GM03348 (cell line): ENCODE measurements at places on chromosomes 6 and 20.
A peak's percentile ranks its signal among the peaks of the same experiment; 100 is the strongest.

DNA sequence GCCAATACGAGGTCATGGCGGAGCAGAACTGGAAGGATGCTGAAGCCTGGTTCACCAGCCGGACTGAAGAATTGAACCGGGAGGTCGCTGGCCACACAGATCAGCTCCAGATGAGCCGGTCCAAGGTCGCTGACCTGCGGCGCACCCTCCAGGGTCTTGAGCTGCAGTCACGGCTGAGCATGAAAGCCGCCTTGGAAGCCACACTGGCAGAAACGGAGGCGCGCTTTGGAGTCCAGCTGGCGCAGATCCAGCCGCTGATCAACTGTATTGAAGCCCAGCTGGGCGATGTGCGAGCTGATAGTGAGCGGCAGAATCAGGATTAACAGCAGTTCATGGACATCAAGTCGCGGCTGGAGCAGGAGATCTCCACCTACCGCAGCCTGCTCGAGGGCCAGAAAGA, 296.9 kb downstream of the OGFRL1 start:
- no peak for DNase-seq

DNA sequence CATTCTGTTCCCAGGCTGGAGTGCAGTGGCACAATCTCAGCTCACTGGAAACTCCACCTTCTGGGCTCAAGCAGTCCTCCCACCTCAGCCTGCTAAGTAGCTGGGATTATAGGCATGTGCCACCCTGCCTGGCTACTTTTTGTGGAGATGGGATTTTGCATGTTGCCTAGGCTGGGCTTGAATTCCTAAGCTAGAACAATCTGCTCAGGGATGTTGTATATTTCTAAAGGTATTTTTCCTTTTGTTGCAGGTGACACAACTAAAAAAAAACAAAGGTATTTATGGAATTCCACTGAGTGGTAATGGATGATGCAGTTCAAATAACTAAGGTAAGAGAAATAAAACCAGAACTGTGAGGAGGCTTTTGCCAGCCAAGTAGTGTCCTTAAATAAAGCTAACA, 49.7 kb downstream of the PTPRA start:
- DNase-seq: no peak

GRCh38 chr20:47647994-47648393, 137.3 kb downstream of the SULF2 start:
- DNase-seq: no peak

- no peak for DNase-seq
Measured at GRCh38 chr20:47152068-47152467, 204.4 kb downstream of the ZMYND8 start.

- no peak for DNase-seq
Measured at GRCh38 chr6:109527989-109528388, 45.0 kb upstream of the ZBTB24 start.

DNA sequence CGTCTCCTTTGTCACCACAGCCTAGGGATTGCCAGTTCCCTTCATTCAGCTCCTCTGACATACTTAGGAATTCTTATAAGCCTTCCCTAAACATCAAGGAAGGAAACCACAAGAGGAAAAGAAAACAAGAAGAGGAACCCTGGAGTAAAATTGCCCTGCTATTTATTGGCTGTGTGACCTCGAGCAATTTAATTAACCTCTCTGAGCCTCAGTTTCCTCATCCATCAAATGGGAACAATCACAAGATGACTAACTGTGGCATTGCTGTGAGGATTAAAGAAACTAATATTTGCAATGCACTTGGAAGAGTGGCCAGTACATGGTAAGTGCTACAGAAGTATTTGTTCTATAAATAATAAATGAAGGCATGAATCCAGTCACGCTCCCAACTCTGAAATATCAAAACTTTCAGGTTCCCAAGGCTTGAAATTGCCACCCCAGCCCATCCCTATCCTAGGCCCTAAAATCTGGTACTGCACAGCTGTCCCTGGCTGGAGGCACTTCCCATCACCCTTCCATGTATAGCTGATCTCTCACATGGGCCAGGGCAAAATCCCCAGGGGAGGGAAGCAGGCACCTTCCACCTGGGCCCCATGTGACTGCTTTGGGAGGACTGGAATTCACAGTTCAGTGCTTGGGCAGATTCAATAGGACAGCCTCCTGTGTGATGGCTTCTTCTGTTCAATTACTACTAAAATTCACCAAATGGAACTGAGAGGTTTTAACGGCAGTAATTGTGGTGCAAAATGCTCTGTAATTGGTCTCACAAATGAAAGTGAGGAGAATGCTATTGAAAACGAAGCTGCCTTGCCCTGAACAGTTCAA, 78.0 kb upstream of the MAFB start:
- DNase-seq: no peak

DNA sequence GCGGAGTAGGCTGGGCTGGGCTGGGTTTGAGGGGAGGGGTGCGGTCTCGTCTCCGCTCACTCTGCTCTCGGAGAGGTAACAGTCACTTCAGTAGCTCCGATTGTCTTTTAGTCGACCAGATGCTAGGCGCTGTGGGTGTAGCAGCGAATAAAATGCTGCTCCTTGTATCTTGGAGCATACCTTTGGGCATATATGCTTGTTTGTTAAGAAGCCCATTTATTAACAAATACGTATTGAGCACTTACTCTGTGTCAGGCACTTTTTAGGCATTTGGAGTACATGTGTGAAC, 545 bp downstream of the ACTR5 start:
- no peak for DNase-seq

DNA sequence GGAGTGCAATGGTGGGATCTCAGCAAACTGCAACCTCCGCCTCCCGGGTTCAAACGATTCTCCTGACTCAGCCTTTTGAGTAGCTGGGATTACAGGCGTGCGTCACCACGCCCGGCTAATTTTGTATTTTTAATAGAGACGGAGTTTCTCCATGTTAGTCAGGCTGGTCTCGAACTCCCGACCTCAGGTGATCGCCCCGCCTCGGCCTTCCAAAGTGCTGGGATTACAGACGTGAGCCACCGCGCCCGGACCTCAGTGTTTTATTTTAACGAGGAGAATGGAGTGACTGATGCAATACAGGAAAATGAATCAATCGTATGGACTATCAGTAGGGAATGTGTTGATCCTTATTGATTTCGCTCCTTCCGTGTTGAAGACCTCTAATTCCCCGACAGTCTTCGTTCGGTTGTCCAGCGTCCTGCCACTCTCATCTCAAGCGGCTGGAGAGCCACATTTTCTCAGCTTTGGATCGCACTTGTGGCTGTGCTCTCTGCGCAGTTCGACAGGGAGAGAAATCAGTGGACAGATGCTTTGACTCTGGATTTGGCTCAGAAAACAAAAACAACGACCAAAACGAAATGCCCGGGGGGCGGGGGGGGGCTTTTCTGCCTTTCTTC, 166.2 kb downstream of the TRIM27 start:
- no peak for DNase-seq

DNA sequence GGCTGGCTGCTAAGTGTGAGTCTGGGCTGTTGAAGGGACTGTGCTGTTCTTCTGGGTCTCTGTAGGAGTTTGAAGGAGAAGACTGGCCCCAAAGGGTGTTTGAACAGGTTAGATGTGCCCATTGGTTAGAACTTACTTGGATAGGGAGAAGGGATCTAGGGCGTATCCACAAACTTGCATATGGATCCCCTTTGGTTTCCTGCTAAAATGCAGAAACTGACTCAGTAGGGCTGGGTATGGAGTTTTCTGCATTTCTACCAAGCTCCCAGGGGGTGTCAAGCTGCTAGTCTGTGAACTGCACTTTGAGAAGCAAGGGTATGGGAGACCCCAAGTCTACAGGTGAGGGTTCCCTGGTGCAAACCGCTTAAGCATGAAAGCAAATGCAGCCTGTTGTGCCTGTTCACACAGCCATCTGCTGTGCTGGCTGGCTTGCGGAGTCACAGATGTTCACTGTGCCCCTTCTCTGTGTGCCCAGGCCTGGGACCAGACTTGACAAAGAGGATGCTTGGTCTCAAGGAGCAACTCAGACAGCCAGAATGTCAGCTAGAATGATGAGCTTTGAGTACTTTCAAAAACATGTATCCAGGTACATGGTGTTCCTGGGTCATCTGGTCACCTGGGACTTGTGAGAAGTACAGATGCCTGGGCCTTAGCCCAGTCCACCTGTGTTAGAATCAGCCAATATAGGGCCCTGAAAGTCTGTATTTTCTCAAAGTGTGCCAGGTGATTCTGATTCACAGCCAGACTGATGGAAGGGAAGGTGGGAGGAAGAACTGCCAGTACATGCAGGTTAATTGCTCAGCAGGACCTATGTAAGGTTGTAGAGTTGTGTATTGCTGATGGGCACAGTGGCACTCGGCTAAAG, 7.4 kb downstream of the PPP1R16B start:
- no peak for DNase-seq

DNA sequence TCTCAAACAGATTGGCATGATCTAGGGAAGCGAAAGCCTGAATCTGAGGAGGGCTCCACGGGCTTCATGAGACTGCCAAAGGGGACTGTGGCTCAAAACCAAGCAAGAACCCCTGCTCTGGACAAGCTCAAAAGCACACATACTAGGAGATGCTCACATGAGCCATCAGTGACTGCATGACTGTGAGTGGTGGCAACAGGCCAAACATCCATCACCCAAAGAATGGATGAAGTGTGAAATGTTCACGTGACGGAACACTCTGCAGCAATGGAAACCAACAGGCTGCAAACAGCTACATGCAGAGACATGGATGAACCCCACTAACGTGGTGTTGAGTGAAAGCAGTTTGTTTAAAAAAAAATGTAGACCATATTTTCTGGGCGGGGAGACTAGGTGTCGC, 136.3 kb downstream of the PREX1 start:
- no peak for DNase-seq

DNA sequence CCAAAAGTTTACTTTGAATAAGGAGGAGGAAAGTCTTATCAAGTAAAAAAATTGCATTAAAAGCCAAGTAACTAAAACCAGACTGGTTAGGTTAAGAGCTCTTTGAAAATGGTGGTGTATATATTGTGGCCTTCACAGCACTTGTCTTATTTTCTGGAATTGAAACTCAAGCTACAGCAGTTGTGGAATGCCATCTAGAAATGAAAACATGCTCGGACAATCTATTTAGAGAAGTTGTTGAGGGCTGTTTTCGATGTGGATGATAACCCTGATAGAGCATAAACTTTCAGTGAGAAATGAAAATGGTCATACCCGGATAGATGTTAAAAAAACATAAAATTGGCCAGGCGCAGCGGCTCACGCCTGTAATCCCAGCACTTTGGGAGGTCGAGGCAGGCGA, 47.0 kb downstream of the ARID1B start:
- DNase-seq: no peak

DNA sequence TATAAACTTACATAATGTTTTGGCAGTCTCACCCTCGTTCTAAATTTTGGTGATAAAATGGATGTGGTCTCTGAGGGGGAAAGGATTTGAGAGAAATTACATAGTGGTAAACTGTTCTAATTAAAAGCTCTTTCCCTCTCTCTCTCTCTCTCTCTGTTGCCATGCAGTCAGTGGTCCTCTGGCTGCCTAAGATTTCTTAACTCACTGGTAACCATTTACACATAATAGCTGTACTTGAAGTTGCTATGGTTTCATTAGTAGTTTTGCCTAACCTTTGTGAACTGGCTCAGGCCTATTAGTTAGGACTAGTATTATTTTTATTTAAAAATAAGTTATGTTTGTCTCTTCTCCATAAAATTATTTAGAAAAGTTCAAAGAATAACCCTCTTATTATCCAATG, 42.0 kb downstream of the MAPK14 start:
- DNase-seq: no peak

DNA sequence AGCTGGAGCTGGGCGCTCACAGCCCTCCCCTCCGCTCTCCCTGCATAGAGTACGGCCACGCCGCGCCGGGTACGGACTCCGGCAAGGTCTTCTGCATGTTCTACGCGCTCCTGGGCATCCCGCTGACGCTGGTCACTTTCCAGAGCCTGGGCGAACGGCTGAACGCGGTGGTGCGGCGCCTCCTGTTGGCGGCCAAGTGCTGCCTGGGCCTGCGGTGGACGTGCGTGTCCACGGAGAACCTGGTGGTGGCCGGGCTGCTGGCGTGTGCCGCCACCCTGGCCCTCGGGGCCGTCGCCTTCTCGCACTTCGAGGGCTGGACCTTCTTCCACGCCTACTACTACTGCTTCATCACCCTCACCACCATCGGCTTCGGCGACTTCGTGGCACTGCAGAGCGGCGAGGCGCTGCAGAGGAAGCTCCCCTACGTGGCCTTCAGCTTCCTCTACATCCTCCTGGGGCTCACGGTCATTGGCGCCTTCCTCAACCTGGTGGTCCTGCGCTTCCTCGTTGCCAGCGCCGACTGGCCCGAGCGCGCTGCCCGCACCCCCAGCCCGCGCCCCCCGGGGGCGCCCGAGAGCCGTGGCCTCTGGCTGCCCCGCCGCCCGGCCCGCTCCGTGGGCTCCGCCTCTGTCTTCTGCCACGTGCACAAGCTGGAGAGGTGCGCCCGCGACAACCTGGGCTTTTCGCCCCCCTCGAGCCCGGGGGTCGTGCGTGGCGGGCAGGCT, 4.6 kb downstream of the KCNK15 start:
- no peak for DNase-seq

DNA sequence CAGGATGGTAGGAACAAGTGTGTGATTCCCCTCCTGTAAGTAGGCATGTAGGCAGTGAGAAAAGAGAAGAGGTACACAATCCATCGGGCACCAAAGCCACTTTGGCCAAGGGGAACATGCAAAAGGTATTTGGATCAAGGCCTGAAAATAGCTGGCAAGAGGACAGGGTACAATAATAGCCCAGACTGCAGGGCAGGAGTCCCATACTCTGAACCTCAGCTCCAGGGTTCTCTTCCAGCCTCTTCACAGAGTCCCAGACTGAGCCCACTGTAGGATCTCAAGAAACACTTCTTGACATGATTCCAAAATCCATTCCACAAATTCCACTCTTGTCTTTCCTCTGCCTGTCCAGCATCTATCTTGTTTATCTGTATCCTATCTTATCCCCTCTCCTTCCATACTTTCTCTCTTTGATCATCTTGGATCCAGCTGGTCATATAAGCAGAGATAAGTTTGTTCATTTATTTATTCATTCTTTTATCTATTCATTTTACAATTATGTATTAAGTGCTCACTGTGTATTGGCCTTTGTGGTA, 19.7 kb downstream of the ACSS2 start:
- peak; percentile 36 for DNase-seq

DNA sequence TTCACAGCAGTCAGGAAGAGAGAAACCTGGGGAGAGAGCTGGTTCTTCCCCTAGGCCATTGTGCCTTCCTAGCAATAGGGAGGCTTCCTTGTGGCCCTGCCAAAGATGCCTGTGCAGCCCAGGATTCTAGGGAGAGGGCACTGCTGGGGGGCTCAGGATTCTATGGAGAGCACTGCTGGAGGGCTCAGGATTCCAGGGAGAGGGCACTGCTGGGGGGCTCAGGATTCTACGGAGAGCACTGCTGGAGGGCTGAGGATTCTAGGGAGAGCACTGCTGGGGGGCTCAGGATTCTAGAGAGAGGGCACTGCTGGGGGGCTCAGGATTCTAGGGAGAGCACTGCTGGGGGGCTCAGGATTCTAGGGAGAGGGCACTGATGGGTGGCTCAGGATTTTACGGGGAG, 25.8 kb downstream of the EDN3 start:
- DNase-seq: no peak

GRCh38 chr6:44869321-44869897, 458.7 kb upstream of the RUNX2 start:
- DNase-seq: no peak

GRCh38 chr6:77425671-77426070, 37.6 kb downstream of the HTR1B start:
- no peak for DNase-seq
